T1000 (cell line): ENCODE measurements at places on chromosomes 5 and 9.

DNA sequence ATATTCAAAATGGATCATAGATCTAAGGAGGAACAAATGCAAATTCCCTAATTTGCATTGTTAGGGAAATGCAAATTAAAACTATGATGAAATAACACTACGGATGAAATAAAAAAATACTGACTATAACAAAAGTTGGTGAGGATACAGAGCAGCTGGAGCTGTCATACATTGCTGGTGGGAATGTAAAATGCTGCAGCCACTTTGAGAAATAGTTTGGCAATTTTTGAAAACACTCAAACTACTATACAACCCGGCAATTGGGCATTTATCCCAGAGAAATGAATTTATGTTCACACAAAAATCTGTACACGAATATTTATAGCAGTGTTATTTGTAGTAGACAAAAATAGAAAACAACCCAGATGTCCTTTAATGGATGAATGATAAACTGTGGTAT, 22.5 kb downstream of the C5orf47 start:
- DNase-seq = no peak

GRCh38 chr9:122207096-122207495, 21.7 kb downstream of the LHX6 start:
- DNase-seq = no peak

DNA sequence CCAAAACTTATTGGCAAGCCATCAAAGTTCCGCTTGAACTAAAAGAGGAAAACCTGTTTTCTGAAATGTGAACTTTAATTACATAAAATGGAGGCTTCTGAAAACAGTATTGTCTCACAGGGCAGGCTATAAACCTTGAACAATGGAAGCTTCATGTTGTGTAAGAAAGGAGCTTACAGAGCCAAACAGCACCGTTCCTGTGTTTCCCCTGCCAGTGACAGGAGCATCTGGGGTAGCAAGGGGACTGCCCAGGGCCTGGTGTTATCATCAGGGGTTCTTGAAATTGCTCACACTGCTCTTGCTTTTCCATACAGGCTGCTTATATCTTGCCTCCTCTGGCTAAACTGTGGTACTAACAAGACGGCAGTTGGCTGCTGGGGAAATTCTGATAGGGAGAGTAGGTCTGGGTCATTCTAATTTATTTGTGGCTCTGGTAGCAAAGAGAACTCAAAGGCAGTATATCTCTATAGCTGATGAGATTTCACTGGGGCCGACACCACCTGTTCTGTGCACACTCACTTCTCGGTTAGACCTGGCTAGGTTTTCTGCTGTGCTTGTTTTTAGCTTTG, 40.4 kb downstream of the BASP1 start:
- no peak for DNase-seq

- peak; percentile 83 for DNase-seq
Observed at GRCh38 chr9:15552636-15553527, at the start of gene CCDC171. Gene CCDC171 (plus strand): TSS chr9:15553043. CDS start chr9:15564089, 11,046 bp downstream.

DNA sequence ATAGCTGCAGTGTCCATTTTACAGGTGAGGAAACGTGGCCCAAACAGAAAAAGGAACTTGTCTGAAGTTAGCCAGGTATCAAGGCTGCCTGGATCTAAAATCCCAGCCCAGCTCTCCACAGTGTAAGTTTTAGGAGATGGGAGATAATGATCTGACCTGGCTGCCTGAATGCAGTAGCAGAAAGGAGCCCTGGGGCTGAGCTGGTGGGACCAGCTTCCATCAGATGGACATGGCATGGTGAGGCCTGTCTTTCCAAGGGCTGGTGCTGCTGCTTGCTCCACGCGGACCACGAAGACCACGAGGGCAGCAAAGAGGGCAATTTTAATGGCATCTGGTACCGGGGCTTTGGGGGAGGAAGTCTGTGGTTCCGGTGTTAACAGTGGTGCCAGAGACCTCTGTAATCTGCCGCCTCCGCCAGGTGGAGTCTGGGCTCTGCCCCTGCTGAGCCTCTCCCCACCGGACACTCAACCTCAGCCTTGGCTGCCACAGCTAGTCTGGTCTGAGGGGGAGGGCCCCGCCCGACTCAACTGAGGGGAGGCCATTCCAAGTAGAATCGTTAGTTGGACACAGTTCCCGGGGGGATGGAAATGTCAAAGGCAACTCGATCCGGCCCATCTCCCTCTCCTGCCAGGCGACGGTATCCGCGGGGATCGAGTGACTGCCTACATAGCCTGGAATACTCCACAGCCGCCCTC, 650 bp downstream of the MYORG start:
- no peak for DNase-seq

GRCh38 chr5:151799407-151799806, 27.7 kb downstream of the G3BP1 start:
- no peak for DNase-seq

DNA sequence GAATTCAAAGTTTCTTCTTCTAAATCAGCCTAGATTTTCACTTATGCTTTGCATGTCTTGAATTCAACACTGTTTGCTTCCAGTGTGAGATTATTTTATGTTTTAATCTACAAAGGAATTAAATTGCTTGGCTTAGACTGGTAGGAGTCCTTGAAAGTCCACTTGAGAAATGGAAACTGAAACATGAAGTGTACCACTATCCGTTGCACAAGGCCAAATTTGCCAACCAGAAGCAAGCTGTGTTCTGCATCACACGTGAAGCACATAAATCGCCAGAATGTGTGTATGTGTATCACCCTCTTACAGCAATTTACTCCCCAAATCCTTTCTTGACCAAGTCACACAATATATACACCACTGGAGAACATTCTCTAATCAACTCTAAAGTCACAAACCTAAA, 10.3 kb downstream of the SEMA6A start:
- no peak for DNase-seq

DNA sequence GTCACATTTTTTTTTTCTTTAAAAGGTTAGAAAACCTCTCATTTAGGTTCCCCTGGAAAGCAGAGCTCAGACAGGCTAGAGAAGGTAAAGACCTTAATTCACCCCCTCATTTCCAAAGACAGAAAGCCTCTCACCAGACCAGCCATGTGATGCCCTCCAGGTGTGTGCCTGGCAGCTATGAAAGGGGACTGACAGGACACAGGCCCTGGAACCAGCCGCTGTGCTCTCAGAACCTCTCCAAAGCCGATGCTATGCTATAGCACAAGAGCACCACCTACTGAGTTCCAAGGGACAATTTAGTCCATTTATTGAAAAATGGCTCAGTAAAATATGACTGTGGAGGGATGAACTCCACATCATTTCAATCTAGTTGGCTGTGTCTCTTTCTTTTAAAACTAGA, 48.8 kb downstream of the FANCC start:
- DNase-seq = no peak

DNA sequence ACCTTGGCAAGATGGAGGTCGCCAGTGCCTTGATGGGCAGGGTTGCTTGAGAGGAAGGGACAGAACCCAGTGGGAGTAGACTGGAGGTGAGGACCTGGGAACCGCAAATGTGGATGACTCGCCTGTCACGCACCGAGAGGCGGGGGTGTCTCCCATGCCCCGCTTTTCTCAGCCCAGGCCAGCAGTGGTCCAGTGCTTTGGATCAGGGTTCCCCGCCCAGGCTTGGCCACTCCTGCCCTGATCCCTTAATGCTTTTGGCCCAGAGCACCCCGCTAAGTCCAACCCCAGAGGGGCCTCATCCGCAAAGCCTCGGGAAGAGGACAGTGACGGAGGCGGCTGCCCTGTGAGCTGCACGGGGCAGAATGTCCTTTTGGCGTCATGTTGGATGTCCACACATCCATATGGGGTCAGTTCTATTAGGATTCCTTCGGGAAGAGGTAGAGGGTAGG, 2.4 kb downstream of the MRPS2 start:
- DNase-seq = no peak

- DNase-seq = no peak
Observed at GRCh38 chr5:154740957-154741356, 14.2 kb upstream of the LARP1 start.

DNA sequence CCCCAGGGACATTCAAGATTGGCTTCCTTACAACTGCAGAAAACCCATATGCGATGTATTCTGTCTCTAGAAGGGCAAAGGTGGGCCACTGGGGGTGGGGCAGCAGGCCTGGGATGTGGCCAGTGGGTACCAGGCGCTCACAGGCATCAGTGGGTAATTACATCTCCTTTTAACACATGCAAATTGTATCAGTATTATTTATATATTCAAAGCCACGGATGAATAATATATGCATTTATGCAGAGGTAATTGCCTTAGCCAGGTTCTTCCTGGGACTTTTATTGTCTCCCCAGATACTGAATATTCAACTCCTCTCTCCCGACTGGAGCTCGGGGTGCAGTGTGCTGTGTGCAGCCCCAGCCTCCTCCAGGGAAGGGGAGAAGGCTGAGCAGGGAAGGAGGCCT, 109.4 kb upstream of the MVB12B start:
- no peak for DNase-seq

DNA sequence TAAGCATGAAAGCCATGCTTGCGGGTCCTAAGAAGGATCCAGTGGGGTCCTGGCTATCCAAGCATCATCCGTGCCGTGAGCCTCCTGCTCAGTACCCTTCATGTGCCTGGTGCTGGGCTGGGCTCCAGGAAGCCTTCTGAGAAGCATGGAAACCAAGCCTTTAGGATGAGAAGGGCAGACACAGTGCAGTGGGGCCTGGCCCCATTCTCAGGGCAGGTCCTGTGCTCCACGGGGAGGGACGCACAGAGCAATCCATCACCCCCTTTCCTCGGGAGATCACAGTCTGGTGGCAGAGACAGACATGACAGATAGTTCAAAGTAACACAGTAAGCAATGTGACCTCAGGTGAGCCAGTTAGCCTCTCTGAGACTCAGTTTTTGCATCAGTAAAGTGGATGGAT, 76.9 kb downstream of the RGS3 start:
- DNase-seq = no peak

DNA sequence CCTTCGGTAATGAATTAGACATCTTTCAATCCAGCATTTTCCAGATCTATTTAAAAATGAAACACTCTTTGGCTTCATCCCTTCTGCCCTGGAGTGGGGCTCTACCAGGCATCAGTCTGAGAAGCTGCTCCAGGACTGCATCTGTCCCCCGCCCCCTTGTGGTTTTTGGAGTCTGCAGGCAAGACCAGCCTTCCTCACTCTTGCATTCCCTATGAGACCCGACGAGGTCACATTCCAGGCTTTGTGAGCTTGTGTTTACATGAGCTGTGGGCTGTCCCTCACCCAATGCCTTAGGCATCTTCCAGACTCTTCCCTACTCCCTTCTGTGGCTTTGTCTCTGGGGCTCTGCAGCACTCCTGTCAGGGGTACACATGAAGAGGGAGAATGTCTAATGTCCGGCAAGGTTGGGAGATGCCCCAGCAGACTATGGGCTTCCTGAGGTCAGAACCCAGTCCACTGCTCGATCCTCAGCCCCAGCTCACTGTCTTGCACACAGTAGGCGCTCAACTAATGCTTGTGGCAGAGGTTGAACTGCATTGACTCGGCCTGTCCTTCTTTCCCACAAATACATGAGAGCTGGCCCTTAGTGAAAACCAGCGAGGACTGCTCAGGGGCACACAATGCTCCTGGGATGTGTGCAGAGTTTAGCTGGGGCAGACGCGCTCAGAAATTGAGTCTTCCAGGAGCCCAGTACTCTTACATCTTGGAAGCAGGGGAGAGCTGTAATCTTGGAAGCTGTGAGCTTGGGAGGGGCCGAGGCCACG, 11.7 kb upstream of the GADD45G start:
- DNase-seq = no peak

DNA sequence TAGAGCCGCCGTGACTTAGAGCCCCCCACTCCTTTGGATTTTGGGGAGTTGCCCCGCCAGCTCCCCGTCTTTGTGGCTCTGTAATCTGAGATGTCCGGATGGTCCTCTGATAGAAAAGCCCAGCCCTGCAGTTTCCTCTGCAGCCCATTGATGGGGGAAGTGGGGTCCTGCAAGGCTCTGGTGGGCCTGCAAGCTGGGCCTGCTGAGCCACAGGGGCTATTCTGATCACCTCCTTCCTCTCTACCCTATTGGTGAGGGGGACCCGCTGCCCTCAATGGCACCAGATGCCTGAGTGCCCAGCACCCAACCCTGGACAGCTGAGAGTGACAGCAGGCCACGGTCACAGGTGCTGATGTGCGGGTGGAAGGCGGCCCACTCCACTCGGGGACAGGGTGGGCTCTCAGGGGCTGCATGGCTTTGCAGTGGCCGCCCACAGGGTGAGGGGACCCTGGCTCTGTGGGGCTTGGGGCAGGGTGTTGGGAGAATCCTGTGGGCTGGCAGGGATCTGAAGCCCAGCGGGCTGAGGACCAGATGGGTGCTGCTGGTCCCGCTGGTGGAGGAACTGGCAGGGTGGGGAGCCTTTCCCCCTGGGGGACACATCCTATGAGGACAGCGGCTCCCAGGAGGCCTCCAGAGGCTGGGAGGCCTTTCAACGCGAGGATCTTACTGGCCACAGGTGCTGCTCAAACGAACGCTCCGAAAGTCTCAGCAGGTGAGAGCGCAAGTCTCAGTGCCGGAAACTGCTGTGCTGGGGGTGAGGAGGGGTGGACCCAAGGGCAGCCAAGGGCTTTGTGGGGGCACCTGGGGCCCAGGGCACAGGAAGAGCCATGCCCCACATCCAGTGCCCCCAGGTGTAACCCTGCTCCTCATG, 30.0 kb upstream of the LPCAT1 start:
- no peak for DNase-seq

DNA sequence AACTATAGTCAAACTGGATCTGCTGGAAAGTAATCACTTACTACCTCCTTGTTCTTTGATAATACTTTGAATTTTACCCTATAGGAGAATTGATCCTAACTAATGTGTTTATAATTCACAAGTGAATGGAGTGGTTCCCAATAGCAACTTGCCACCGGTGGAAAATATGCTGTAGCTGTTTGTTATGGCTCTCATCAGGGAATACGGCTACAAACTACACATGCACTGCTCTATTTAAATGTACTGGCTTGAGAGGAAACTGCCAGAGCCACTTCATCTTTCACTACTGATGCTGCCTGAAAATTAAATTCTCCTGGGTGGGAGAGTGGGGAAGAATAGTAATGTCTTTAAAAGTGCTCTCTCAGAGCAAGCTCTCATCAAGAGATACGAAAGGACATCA, 448.5 kb upstream of the GRAMD2B start:
- DNase-seq = no peak

GRCh38 chr5:11415751-11416150, 488.5 kb downstream of the CTNND2 start:
- DNase-seq = no peak

- no peak for DNase-seq
Observed at GRCh38 chr9:137349471-137350033, 47.5 kb upstream of the NRARP start.
